Cerebellar nuclear complex (tissue), 1 donor: ENCODE measurements at places on chromosomes 2 and 18.

GRCh38 chr2:52897511-52898044, 870.0 kb upstream of the CHAC2 start:
- no peak for DNase-seq

- no peak for DNase-seq
Measured at GRCh38 chr2:240996161-240996833, 2.1 kb upstream of the SNED1 start.

DNA sequence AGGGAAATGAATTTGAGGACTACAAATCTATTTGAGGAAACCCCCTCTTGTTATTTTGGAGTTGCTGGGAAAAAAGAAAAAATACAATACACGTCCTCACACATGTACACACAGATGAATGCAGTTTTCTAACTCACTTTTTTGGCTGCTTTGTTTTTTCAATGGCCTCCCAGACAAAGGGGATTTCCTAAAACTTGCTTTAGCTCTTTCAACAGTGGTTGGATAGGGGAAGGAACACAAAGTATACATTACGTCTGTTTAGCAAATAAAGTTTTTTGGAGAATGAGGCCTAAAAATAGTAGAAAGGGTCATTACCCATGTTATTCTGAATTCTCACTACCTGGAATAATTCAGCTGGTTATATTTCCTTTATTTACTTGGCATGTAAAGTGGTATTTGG, 125.3 kb upstream of the ITGB6 start:
- no peak for DNase-seq

DNA sequence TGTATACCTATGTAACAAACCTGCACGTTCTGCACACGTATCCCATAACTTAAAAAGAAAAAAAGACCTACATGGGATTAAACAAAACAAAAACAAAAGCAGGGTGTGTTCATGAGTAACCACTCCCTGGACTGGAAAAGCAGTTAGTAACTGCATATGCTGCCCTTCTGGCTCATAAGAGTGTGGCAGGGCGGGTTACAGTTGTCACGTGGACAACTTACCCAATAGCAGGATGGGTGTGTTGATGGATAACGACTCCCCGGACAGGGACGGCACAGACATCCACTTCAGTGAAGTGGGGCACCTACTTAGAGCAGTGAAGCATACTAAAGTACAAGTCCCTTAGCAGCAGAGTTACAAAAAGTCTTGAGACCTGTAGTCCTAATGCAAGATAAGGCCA, 136.7 kb downstream of the CCBE1 start:
- no peak for DNase-seq

- peak; percentile 88 for DNase-seq
Measured at GRCh38 chr2:182628916-182629315, 87.1 kb upstream of the DNAJC10 start.
